ENCODE measurements at places on chromosomes 6 and 20.

- peak; percentile 23 for DNase-seq
These were observed 23.0 kb upstream of the RBPJL start for GRCh38 chr20:45283551-45284057.

DNA sequence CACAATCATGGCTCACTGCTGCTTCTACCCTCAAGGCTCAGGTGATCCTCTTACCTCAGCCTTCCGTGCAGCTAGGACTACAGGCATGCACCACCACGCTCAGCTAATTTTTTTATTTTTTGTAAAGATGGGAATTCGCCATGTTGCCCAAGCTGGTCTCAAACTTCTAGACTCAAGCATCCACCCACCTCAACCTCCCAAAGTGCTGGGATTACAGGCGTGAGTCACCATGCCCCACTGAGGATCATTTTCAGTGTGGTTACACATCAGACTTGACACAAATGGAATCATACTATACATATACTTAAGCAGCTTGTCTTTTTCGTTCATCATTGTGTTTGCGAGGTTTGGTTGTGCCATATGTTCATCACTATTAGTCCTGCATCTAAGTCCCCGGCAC, 26.6 kb downstream of the ZC3H12D start:
- no peak for DNase-seq

GRCh38 chr6:99589907-99590493, 16.6 kb upstream of the PRDM13 start:
- DNase-seq = no peak

GRCh38 chr20:4613184-4613583, 108.5 kb upstream of the PRND start:
- DNase-seq = peak; percentile 20

GRCh38 chr6:119590066-119590465, 240.5 kb upstream of the MAN1A1 start:
- no peak for DNase-seq

GRCh38 chr20:46621492-46621891, 29.8 kb downstream of the SLC13A3 start:
- peak; percentile 29 for DNase-seq

DNA sequence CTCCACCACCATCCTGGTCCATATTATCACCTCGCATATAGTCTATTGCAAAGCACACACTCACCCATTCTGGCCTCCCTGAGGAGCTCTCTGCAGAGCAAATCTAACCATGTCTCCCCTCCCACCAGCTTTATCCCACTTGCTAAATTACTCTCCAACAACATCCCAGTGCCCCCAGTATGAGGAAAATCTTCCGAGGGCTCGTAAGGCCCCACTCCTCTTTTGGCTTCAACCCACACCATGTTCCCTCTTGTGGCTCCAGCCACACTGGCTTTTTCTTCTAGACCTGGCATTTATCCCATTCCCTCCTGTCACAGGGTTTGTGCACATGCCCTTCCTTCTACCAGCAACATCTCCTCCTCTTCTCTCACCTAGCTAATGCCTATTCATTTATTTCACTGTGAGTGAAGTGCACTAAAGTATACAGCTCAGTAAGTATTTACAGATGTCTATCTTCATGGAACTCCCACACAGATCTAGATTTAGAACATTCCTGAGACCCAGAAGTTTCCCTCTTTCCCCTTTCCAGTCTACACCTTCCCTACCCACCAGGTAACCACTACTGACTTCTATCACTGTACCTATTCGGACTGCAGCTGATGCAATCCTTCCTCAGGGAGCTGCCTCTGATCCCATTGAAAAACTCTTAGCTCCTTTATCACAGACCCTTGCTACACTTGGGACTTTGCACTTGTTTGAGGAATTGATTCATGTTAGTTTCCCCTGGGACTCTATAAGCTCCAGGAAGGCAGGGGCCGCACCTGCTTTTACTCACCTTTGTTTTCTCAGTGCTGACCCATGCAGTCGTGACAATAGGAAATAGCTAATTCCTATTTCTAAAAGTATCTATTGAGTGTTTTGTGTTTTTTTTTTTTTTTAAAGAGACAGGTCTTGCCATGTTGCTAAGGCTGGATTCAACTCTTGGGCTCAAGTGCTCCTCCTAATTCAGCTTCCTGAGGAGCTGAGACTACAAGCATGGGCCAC, 15.5 kb downstream of the MRPL14 start:
- DNase-seq = no peak

- DNase-seq = no peak
These were observed 40.3 kb upstream of the CNKSR3 start for GRCh38 chr6:154550779-154551178.

DNA sequence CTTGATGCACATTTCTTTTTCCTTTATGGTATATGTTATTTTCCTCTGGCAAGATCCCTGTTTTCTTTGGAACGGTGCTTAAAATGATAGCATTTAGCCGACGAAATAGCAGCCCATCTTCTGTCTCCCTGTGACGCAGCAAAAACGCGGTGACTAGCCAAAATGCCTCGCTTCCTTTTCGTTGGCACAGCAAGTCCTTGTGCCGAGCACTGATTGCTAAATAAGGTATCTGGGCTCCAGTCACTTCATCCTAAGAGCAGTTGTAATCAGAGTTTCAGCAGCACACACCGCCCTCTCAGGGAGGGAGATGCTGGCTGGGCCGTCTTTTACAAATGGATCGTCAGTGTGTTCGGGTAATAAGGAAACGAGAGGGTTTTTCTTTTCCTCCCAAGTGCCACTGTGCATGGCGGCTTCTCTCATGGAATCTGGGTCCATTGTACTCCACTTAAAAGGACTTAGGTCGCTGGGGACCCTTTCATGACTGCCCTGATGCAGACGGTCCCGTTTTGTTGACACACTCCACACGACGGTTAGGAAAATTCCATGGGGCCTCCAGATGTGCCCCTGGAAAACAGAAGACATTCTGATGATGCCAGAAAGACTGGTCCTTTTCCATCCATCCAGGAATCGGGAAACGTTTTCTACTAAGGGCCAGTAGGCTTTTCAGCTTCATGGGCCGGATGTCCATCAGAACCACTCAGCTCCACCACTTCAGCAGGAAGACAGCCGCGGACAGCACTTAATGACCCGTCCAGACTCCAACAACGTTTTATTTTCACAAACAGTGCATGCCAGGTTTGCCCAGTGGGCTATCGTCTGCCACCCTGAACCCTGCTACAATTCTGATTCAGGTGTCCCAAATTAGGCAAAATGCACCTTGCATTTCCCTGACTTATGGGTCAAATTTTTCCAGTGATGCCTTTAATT, 185.5 kb downstream of the CDH4 start:
- DNase-seq = peak; percentile 94

GRCh38 chr20:5220321-5221060, 93.7 kb downstream of the CDS2 start:
- DNase-seq = no peak

GRCh38 chr6:110329348-110329713, 28.8 kb downstream of the METTL24 start:
- DNase-seq = no peak

DNA sequence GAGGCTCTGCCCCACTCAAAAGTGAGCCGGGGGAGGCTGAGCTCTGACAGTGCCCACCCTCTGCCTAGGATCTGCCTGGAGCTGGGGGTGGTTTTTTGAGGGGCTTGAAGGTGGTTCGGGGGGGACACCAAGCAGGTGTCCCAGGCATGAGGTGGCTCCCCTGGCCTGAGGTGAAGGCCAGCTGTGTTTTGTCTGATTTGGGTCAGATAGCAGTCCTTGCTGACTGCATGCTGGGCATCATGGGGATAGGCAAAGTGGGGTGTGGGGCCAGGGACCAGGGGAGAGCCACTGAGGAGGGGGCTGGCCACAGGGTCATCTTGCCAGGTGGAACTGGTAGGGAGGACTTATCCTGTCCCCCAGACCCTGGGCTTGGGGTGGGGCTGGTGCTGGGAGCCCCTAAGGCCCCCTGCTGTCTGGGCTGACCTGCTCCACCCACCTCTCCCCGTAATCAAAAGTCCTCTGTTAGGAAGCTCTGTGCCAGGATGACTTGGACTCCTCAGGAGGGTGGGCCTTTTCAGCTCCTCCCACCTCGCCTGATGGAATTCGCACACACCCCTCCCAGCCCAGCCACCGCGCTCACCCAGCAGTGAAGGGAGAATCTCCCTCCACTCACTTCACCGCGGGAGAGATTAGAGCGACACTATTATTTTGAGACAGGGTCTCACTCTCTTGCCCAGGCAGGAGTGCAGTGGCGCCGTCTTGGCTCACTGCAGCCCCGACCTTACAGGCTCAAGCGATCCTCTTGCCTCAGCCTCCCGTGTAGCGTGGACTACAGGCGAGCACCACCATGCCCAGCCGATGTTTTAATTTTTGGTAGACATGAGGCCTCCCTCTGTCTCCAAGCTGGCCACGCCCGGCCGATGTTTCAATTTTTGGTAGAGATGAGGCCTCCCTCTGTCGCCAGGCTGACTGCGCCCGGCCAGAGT, 1.5 kb upstream of the COL9A3 start:
- DNase-seq = peak; percentile 58

- DNase-seq = peak; percentile 22
These were observed 34.3 kb upstream of the FOXC1 start for GRCh38 chr6:1575210-1576041.

Measured in fibroblast of the aortic adventitia (primary cell).